ENCODE measurements at places on chromosomes 12 and 14.

GRCh38 chr14:28542040-28542439, 224.5 kb upstream of the FOXG1 start:
- no peaks in the 10 kb centered on the region for H3K27me3 ChIP-seq
- H3K27ac ChIP-seq: no peak overlapping the region

GRCh38 chr14:91987192-91987591, 39.7 kb upstream of the FBLN5 start:
- peaks cover 3% of the 10 kb centered on the region for H3K36me3 ChIP-seq
- H3K4me1 ChIP-seq: no peaks in the 10 kb centered on the region
- H3K27me3 ChIP-seq: no peaks in the 10 kb centered on the region
- H3K4me3 ChIP-seq: no peak overlapping the region

- DNase-seq: no peak
- no peaks in the 10 kb centered on the region for H3K4me1 ChIP-seq
- no peaks in the 10 kb centered on the region for H3K36me3 ChIP-seq
- no peak overlapping the region for H3K4me3 ChIP-seq
These were observed 64.9 kb downstream of the MIPOL1 start for GRCh38 chr14:37262649-37263048.

DNA sequence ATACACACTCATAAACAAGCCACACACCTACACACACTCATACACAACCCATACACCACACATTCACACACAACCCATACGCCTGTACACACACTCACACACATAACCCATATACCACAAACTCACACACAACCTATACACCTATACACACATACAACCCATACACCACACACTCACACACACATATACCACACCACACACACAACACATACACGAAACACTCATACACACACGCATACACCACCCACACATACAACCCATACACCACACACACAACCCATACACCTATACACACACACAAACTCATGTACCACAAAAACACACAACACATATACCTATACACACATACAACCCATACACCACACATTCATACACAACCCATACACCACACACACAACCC, 164.3 kb downstream of the TMEM121 start:
- no peaks in the 10 kb centered on the region for H3K36me3 ChIP-seq
- DNase-seq: no peak
- H3K27ac ChIP-seq: no peak overlapping the region
- H3K4me3 ChIP-seq: no peak overlapping the region
- no peaks in the 10 kb centered on the region for H3K4me1 ChIP-seq

DNA sequence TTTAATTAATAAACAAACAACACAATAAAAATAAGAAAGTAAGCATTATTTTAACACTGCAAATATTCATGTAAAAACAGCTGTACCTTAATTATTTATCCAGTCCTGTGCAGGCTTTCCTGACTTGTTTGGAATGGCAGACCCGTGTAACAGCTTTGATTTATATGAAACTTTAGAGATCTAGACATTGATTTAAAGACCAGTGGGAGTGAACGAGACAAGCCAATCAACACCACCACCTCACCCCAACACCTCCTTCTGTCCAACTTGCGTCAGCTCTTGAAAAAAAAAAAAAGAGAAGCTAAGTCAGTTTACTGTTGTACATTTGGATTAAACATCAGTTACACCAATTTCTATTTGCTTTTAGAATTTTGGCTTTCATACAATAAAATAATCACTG, 22.3 kb downstream of the SLC38A4 start:
- H3K27ac ChIP-seq: no peak overlapping the region
- H3K36me3 ChIP-seq: no peaks in the 10 kb centered on the region
- DNase-seq: no peak
- no peaks in the 10 kb centered on the region for H3K4me1 ChIP-seq
- no peak overlapping the region for H3K4me3 ChIP-seq

GRCh38 chr12:93375906-93376305, 1.8 kb upstream of the NUDT4 start:
- peaks cover 2% of the 10 kb centered on the region for H3K4me1 ChIP-seq
- no peak overlapping the region for H3K27ac ChIP-seq
- no peaks in the 10 kb centered on the region for H3K27me3 ChIP-seq
- no peaks in the 10 kb centered on the region for H3K36me3 ChIP-seq
- DNase-seq: no peak

DNA sequence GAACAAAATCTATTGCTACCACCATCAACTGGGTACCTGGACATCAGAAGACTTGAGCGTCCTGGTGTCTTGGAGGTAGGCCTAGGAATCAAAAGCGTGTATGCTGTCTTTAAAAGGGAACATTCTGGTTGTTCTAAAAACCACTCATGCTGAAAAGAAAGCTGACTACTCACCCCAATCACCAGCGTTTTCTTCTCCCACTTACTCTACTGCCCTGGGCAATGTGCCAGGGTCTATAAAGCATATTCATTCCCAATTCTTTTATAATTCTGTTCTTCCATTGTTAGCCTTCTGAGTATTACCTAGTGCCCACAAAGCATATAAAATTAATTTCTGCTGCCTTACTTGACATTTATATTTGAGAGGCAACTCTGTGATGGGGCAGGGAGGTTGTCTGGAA, 133.4 kb downstream of the KCNA5 start:
- no peak overlapping the region for H3K27ac ChIP-seq
- H3K4me3 ChIP-seq: no peak overlapping the region
- no peaks in the 10 kb centered on the region for H3K36me3 ChIP-seq
- no peak for DNase-seq

- no peaks in the 10 kb centered on the region for H3K27me3 ChIP-seq
- H3K27ac ChIP-seq: no peak overlapping the region
- no peaks in the 10 kb centered on the region for H3K36me3 ChIP-seq
- H3K4me3 ChIP-seq: no peak overlapping the region
- DNase-seq: no peak
These were observed 91.7 kb downstream of the MYRFL start for GRCh38 chr12:69916544-69917235.

- H3K4me1 ChIP-seq: no peaks in the 10 kb centered on the region
- H3K27me3 ChIP-seq: peaks cover 2% of the 10 kb centered on the region
- H3K27ac ChIP-seq: no peak overlapping the region
- H3K36me3 ChIP-seq: no peaks in the 10 kb centered on the region
- no peak overlapping the region for H3K4me3 ChIP-seq
- DNase-seq: no peak
These were observed 80.3 kb upstream of the SRRM4 start for GRCh38 chr12:118900993-118901392.

DNA sequence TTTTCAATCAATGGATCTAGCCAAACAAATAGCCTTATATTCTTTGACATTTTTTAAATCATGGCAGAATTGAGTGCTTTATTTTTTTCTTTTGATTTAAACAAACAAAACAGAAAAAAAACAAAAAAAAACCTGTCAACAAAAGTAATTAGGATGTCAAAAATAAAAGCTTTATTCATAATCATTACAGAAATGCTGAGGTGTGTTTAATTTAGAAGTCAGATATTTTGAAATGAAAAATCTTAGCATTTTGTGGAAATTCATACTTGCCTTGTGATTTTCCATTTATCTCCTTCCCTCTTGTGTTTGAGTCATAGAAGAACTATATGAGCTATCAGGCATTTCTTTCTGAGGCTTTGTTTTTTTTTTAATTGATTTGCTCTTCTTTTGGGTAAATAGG, 387.0 kb upstream of the STXBP6 start:
- H3K4me1 ChIP-seq: no peaks in the 10 kb centered on the region
- no peak overlapping the region for H3K4me3 ChIP-seq
- no peak for DNase-seq

DNA sequence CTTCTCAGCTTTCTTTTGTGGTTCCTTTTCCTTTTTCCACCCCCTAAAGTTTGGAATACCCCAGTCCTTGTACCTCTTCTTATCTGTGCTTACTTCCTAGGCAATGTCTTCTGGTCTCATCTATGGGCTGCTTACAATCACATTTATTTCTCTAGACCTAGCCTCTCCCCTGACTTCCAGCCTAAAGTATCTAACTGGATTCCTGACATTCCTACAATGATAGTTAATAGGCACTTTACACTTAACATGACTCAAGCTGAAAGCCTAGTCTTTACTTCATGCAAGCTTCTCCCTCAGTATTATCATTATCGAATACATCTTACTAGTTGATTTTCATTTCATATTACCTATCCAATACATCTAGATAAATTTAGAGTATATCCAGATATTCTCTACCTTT, 21.2 kb downstream of the CLECL1 start:
- no peak overlapping the region for H3K27ac ChIP-seq
- DNase-seq: no peak
- no peaks in the 10 kb centered on the region for H3K4me1 ChIP-seq
- H3K36me3 ChIP-seq: no peaks in the 10 kb centered on the region

DNA sequence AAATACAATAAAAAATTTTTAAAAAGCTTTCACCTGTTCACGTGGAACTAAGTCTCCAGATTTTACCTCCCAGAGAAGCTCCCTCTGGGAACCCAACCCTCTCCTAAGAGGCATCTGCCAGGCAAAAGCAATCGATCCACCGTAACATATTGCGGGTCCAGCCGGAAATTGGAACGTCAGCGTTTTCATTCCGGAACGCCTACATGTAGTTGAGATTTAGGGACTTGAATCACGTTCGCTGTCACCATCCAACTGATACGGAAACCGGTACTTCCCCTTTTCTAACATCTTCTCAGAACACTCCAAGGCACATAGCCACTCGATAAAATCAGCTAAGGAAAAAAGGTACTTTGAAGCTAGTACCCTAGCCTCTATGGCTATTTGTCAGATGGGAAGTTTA, 70.3 kb downstream of the COX16 start:
- no peak for DNase-seq
- H3K4me3 ChIP-seq: no peak overlapping the region
- H3K36me3 ChIP-seq: no peaks in the 10 kb centered on the region
- no peak overlapping the region for H3K27ac ChIP-seq
- H3K27me3 ChIP-seq: no peaks in the 10 kb centered on the region

GRCh38 chr14:77092676-77093075, 5.4 kb upstream of the CIPC start:
- no peaks in the 10 kb centered on the region for H3K27me3 ChIP-seq
- H3K4me3 ChIP-seq: no peak overlapping the region
- H3K27ac ChIP-seq: no peak overlapping the region
- no peaks in the 10 kb centered on the region for H3K36me3 ChIP-seq
- DNase-seq: no peak

- peaks cover 1% of the 10 kb centered on the region for H3K4me1 ChIP-seq
- H3K36me3 ChIP-seq: no peaks in the 10 kb centered on the region
These were observed 23.8 kb upstream of the STRAP start for GRCh38 chr12:15858353-15858752.

GRCh38 chr14:98120831-98121464, 1151.0 kb downstream of the BCL11B start:
- H3K4me1 ChIP-seq: no peaks in the 10 kb centered on the region
- no peak overlapping the region for H3K27ac ChIP-seq
- H3K4me3 ChIP-seq: no peak overlapping the region
- no peak for DNase-seq

DNA sequence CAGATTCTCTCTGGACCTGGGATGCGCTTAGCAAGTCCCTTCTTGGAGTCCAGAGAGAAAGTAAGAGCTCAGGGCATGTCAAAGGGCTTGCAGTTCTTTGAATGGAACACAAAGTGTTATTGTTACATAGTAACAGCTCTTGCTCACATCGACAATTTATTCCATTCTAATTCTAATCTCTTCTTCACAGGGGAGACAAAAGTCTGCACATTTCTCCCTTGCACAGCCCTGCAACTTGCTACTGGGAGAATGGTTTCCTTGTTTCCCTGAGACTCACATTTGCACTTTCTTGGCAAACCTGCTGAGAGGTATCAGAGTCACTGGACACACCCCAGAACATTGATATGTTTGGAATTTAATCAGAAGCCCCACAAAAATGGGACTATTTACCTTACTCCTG, 209.9 kb upstream of the IGF1 start:
- H3K27ac ChIP-seq: no peak overlapping the region
- no peaks in the 10 kb centered on the region for H3K27me3 ChIP-seq
- no peak overlapping the region for H3K4me3 ChIP-seq
- no peak for DNase-seq

DNA sequence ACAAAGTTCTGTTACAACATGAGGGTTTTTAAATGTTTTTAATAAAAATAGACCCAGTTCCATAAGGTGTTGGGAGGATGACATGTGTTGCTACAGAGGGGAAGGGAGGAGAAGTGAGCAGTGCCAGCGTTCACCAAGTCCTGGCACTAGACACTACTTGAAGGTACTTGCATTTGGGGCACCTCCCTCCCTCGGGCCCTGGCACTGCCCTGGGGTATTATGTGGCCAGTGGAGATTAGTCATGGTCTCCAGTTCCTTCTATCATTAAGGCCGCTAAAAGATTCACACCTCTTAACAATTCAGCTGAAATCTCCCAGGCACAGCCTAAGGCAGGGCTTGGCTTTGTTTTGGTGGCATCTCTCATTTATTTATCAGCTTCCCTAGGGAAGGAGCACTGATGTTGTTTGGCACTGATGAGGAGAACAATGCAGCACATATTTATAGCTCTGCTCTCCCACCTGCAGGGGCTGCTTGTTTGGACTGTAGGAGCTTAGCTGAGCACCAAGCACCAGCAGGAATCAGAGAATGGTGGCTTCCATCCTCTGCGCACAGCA, 155.5 kb upstream of the NTF3 start:
- no peak for DNase-seq
- no peak overlapping the region for H3K4me3 ChIP-seq
- no peaks in the 10 kb centered on the region for H3K4me1 ChIP-seq
- no peaks in the 10 kb centered on the region for H3K27me3 ChIP-seq
- H3K27ac ChIP-seq: no peak overlapping the region

DNA sequence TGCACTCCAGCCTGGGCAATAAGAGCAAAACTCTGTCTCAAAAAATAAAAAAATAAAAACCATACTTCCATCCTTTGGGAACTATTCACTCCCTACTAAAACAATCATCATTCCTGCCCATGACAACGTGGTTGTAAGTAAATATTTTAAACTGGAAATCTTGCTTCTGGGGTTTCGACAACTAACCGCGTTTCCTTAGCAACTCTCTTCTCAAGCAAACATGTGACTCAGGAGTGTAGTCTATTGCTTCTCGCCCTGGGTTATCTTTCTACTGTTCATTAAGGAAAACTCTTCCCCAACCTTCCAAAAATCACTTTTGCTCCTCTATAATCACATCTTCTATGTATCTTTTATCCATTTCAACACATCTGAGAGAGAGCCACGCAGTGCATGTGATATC, 21.8 kb downstream of the APPL2 start:
- H3K4me3 ChIP-seq: no peak overlapping the region
- no peak overlapping the region for H3K27ac ChIP-seq
- DNase-seq: no peak
- H3K27me3 ChIP-seq: no peaks in the 10 kb centered on the region
- no peaks in the 10 kb centered on the region for H3K4me1 ChIP-seq

GRCh38 chr12:132176920-132177551, 32.8 kb downstream of the NOC4L start:
- H3K36me3 ChIP-seq: no peaks in the 10 kb centered on the region
- no peaks in the 10 kb centered on the region for H3K27me3 ChIP-seq
- no peak overlapping the region for H3K4me3 ChIP-seq
- no peak overlapping the region for H3K27ac ChIP-seq
